ENCODE measurements at places on chromosomes 12 and 14.

GRCh38 chr12:130975116-130975515 is 21.4 kb downstream of the ADGRD1 start:
- no peak for DNase-seq

DNA sequence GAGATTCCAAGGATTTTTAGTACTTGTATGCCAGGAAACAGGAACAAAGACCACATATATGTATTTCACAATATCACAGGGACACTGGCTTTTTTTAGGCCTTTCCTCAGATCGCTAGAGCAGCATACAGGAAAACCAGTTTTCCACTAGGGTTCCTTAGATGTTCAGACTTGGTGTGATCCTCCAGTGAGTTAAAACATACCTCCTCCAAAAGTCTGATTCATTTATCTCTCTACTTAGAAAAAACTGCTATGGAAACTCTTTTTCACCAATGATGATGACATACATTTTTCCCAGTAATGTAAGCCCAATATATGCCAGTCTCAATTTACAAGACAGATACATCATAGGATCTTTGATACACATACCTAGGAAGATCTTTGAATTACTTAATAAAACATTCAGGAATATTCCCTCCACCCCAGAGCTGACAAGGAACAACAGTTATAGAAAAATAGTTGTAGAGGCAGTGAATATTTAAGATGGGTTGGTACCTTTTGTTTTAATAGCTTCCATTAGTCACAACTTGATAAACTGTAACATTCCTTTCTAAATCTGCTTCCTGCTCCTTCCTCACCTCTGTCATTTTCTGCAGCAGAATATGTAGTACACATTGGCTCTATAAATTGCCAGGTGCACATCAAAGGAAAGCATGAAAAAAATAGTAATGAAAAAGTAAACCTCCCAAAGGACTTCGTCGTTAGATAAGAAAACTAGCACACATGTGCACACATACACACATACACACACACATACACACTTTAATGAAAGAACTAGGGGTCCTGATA is 27.5 kb downstream of the BCAT1 start:
- DNase-seq, result no peak

DNA sequence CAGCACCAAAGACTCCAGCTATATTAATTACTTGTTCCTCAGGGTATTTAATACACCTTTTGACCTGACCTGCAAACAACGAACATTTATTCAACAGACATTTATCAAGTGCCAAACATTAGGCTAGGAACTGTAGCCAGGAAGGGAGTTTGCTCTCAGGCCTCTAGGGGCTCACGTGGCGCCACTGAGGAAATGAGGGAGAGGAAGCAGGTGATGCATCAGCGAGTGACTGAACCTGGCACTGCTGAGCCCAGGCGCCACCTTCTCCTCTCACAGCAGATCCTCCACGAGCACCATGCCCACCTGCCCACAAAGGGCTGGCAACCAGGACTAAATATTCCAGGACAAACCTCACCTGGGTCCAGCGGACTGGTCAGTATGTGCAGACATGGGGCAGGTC is 50.2 kb downstream of the SETD3 start:
- DNase-seq, result no peak

- DNase-seq, result no peak
These were observed 4.7 kb upstream of the ITGB7 start for GRCh38 chr12:53211476-53212381.

GRCh38 chr12:14325716-14326343 is 39.7 kb upstream of the ATF7IP start:
- no peak for DNase-seq

- no peak for DNase-seq
These were observed 185.1 kb upstream of the CDKN3 start for GRCh38 chr14:54211551-54212308.

- DNase-seq, result no peak
These were observed 30.8 kb downstream of the COA8 start for GRCh38 chr14:103593577-103593976.

DNA sequence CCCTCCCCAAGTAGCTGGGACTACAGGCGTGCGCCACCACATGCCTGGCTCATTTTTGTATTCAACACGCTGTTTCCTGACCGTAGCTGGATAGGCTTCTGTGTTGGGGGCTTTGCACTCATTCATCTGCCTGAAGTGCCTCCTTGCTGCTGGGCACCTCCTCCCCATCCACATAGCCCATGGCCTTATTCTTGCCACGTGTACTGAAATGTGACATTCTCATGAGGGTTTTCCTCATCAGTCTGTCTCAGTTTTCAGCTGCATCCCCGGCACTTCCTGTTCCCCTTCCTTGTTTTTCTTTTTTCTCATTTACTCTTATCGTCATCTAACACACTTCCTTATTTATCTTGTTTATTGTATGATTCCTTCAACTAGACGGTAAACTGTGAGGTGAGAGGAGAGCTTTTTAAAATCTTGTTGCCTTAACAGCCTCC is 36.6 kb downstream of the RCOR1 start:
- no peak for DNase-seq

GRCh38 chr12:51886021-51886710 is 1.7 kb upstream of the ANKRD33 start:
- no peak for DNase-seq

DNA sequence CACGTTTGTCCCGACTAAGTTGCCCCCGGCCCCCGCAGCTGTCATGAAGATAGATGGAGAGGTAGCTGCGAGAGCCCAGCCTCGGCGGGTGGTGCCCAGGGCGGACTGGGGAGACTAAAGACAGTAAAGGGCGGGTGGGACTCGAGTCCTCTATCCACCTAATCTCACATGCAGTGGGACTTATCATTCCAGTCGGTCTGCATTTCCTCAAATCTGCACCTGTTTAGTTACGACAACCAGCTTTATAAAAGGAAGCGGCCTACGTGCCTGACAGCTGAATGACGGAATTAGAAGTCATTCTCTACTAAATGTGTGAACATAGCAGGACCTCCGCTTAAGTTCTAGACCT is 109.8 kb upstream of the EGLN3 start:
- no peak for DNase-seq

DNA sequence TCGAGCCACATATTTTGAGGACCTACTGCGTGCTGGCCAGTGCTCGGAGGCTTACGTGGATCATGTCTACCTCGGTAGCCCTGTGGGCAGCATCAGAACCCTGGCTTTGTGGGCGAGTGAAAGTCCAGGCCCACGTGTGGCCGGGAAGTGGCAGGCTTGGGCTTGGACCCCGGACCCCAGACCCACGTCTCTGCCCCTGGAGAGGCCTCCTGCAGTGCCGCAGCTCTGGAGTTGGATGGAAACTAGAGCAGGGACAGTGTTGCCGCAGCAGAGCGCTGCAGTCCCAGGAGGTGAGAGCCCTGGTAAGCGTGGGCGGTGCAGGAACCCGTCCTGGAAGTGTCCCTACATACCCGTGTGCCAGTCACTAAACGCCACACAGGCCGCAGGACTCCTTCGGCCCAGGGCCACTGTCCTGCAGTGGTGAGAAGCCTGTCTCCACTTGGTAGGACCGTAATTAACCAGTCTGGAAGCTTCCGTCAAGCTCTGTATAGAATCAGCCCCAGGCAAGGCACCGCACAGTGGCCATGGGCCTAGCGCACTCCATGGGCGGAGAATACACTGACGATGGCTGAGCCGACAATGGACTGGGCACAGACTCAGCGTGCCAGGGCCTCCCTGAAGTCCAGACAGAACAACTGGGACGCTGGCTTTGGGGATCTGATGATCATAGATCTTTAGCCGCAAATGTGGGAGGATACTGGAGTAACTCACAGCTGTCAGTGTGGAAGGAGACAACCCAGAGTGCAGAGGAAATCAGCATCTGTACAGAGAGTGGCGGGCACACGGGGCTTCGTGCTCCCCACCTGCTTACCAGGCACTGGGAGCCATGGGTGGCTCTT is 219.5 kb downstream of the KIF26A start:
- no peak for DNase-seq

GRCh38 chr14:81805785-81806184 is 272.1 kb upstream of the SEL1L start:
- no peak for DNase-seq

DNA sequence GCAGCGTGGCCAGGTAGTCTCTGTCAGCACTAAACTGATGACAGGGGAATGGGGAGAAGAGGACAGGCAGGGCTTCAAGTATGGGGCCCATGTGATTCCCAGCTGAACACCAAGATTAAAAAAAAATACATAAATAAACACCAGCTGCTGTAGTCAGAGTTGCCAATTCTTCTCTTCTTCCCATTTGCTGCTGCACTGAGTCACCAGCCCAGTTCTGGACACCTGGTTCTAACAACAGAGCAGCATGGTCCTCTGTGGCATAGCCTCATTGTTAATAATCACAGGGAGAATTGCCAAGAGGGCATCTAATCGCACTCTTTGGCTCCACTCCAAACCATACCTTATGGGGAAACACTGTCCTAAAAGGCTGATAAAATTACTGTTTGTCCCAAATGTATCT is 15.1 kb downstream of the PPM1H start:
- no peak for DNase-seq

DNA sequence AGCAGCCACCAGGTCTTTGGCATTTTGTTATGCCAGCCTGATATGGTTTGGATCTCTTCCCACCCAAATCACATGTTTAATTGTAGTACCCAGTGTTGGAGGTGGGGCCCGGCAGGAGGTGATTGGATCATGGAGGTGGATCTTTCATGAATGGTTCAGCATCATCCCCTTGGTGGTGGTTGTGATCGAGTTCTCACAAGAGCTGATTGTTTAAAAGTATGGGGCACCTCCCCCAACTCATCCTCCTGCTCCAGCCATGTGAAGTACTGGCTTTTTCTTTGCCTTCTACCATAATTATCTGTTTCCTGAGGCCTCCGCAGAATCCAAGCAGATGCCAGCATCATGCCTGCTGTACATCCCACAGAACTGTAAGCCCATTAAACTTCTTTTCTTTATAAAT is 12.8 kb upstream of the PRKD1 start:
- no peak for DNase-seq

DNA sequence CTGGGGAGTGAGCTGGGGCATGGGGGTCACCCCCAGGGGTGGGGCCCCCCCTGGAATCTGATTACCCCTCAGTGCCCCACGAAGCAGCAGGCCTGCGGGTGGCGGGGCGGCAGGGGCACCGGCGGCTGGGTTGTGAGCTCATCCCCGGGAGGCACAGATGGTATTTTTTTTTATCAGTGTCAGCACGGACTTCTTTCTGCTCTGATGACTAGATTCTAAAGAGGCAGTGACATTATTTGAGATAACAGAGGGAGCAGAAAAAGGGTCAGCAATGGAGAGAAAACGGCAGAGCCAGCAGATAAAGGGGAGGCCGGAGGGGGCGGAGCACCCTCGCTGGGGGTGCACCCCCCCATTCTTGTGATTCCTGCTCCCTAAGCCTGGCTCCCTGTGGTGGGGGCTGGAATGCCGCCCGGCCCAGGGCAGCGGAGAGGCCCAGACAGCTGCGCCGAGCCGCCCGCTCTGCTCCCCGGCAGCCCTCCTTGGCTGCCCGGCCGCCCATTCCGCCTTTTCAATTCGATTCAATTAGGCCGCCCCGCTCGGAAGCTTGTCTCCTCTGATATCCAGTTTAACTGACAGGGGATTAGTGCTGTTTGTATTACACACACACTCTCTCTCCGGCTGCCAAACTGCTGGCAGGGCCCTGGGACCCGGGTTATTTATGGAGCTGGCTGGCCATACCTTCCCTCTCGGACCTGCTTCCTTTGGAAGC is 32.9 kb downstream of the MVK start:
- DNase-seq, result no peak

GRCh38 chr12:75917715-75918114 is 113.9 kb downstream of the PHLDA1 start:
- no peak for DNase-seq

GRCh38 chr12:51836041-51836826 is 12.3 kb downstream of the FIGNL2 start:
- no peak for DNase-seq

DNA sequence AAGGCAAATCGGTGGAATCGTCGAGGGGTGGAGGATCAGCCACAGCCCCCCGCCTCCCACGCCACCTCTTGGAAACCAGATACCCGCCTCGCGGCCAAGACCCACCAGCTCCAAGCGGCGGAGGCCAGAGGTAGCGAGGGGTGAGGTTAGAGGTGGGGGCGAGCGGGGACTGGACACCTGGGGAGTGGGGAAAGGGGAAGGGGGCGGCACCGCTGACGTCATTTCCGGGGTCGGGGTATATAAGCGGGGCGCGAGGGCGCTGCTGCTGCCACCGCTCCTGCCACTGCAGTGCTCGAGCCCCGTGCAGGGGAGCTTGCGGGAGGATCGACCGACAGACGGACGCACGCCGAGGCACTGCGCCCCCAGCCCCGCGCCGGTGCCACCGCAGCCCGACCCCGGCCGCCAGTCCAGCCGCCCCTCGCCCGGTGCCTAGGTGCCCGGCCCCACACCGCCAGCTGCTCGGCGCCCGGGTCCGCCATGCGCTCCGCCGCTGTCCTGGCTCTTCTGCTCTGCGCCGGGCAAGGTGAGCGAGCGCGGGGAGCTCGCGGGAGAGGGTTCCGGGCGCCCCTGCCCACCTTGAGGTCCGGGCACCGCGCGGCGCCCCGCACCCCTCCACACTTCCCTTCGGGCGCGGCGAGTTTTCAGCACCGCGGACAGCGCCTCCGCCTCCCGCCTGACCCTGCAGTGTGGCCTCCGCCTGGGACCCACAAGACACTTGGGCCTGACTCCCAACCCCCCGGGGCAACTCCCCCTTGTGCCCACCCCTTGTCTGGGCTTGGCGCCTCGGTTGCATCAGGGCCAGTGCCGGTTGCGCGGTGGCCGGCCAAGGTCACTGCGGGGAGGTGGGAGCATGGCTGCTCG is at the start of gene CHGA:
CHGA (plus strand) TSS at position 268 of the 861 bp plus-strand sequence; CDS start at position 478, 210 bp downstream.
- peak; percentile 72 for DNase-seq

GRCh38 chr12:62267480-62267879 is 7.3 kb downstream of the USP15 start:
- no peak for DNase-seq

DNA sequence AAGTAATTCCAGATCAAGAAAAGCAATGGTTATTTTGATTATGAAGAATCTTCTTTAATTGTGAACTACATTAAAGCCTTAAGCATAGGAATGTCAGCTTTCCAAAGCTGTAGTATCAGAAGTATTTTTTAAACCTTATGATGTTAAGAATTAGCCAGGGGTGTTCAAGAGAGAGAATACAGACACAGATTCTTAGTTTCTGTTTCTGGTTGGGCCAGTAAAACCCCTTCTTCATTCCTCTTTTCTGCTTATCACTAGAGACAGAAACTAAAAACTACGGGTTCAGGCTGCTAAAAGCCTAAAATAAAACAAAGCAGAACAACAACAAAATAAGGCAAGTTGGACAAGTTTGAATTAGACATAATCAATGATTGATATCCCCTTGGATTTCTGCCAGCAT is 38.2 kb downstream of the IFT43 start:
- no peak for DNase-seq

- no peak for DNase-seq
These were observed 273.9 kb downstream of the GLT1D1 start for GRCh38 chr12:129127211-129127610.

- DNase-seq, result no peak
These were observed 57.3 kb downstream of the TTC7B start for GRCh38 chr14:90758959-90759358.

- no peak for DNase-seq
These were observed 91.8 kb downstream of the ITPK1 start for GRCh38 chr14:93023802-93024434.

GRCh38 chr12:15179672-15180071 is 41.5 kb downstream of the RERG start:
- DNase-seq, result no peak

- DNase-seq, result no peak
These were observed 11.5 kb downstream of the ADAMTS20 start for GRCh38 chr12:43540470-43540869.

GRCh38 chr12:71141378-71141926 is 16.3 kb downstream of the TSPAN8 start:
- DNase-seq, result no peak
